GM12892 (cell line): ENCODE measurements at places on chromosomes 13 and 19.

GRCh38 chr13:33204130-33204927, 81.2 kb downstream of the STARD13 start:
- no peak for DNase-seq

DNA sequence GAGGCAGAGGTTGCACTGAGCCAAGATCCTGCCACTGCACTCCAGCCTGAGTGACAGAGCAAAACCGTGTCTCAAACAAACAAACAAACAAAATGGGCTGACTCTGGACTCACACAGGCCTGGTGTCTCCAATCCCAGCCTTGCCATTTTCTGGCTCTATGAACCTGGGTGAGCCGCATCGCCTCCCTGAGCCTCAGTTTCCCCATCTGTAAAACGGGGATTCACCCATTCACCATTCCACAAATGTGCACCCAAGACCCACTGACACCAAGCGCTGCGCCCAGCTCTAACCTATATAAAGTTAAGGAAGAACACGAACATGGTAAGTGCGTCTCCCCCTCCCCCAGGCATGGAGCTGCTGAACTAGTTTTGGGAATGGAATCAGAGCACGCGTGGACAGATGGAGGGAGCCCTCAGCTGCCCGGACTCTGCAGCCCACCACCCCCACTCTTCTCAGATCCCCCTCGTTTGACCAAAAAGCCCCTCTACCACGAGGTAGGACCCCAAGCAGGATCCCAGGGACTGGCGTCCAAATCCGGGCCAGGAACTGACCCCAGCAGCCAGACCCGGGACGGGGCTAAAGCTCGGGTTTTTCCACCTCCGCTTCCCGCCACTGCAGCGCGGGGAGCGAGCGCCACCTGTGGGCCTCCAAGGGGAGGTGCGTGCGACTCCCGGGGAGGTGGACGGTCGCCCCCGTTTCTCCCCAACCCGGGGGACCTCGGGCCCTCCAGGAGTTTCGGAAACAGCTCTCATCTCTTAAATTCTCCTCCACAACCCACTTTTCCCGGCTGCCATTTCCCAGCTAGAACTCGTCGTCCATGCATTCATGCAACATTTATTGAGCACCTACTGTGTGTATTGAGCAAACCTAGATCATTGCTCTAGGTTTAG, 33.0 kb upstream of the ADGRE5 start:
- DNase-seq = peak; percentile 83

DNA sequence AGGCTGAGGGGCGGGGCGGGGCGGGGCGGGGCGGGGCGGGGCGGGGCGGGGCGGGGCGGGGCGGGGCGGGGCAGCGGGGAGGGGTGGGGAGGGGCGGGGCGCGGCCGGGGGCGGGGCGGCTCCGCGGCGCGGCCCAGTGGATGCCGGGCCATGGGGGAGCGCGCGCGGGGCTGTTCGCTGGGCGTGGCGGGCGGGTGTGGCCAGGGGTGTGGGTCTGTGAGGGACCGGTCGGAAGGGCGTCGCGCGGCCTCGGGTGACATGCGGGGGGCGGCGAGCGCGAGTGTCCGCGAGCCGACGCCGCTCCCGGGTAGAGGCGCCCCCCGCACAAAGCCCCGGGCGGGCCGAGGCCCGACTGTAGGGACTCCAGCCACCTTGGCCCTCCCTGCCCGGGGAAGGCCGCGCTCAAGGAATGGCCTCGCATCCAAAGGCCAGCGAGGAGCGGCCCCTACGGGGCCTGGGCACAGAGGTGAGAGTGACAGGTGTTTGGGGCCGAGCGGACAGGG, at the start of gene ZFP28:
ZFP28 (plus strand) TSS at position 188 of the 503 bp plus-strand sequence; CDS start at position 259, 71 bp downstream.
- DNase-seq = peak; percentile 8

- DNase-seq = no peak
Observed at GRCh38 chr13:31372454-31372853, 172.7 kb downstream of the B3GLCT start.

- no peak for DNase-seq
Observed at GRCh38 chr13:55013051-55013450, 1984.4 kb downstream of the OLFM4 start.

- no peak for DNase-seq
Observed at GRCh38 chr19:58367698-58368454, 5.3 kb upstream of the ZNF497 start.
